Posterior vena cava (tissue), 2 donors: ENCODE measurements at places on chromosomes 2 and 18.

- no peak for DNase-seq
Measured at GRCh38 chr18:63149302-63149587, 170.3 kb downstream of the BCL2 start.

GRCh38 chr2:38406597-38407110 lies 29.6 kb upstream of the ATL2 start:
- DNase-seq, result no peak

DNA sequence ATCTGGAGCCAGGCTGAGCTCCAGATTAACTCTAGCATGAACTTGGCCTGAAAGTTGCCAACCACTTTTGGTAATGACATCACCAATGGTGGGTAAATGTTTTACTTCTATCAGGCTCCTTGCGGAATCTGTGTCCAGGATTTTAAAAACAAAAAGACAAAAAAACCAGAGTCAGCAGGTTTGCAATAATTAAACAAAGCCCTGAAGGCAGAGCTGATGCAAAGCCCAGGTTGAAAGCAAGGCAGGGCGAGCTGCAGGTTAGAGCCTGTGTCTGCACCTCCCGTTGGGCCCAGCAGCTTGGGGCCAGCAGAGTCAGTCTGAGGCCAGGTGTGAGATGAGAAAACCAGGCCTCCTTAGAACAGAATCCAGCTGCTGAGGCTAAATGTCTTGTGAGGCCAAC lies 29.1 kb upstream of the ALK start:
- DNase-seq, result no peak

DNA sequence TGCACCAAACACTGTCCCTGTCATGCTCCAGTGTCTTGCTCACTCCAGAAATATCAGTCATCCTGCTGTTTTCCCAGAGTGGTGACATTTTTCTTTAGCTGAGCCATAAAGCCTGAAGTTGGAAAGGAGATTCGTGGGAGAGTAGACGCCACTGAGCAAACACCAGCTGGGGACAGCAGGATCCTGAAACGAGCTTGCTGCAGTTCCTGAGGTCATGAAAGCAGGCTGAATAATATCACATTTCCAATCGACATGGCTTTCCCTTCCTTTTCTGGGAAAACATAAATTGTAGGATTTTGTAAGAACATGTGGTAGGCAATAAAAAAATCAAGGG lies 276.4 kb downstream of the CDCA7 start:
- DNase-seq, result no peak

GRCh38 chr18:48814490-48815178 lies 136.1 kb downstream of the SMAD7 start:
- no peak for DNase-seq

GRCh38 chr2:20501974-20502373 lies 55.1 kb downstream of the RHOB start:
- DNase-seq, result no peak

GRCh38 chr2:275466-275865 lies 10.7 kb downstream of the ACP1 start:
- DNase-seq, result no peak
